ENCODE measurements at places on chromosomes 1 and 21.

DNA sequence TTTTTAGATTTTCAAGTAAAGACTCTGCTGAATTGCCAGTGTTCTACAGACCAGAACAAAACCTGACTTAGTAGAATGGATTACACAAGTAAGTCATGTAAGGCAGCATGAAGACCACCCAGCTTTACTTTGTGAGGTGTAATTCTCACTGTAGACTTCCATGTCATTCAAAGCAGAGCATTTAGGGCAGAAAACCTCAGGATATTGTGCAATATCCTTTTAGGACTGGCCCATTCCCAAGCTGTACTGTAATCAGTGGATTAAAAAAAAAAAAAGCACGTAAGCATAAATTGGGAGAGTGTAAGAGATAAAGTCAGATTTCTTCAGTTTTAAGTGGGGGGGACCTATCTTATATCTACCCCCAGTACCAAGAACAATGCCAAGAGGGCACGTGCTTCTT lies 380.5 kb upstream of the PRMT6 start:
- no peak for ATAC-seq

- no peak for ATAC-seq
These were observed 25.5 kb upstream of the PTPRF start for GRCh38 chr1:43505077-43505780.

GRCh38 chr21:43893536-43894205 lies 28.6 kb downstream of the AGPAT3 start:
- peak; percentile 20 for ATAC-seq

GRCh38 chr1:67491280-67491679 lies 61.1 kb upstream of the SERBP1 start:
- no peak for ATAC-seq

- ATAC-seq, result no peak
These were observed 438.8 kb upstream of the B3GALT2 start for GRCh38 chr1:193625255-193625654.

GRCh38 chr1:204408074-204408507 lies 3.5 kb downstream of the PPP1R15B start:
- no peak for ATAC-seq

DNA sequence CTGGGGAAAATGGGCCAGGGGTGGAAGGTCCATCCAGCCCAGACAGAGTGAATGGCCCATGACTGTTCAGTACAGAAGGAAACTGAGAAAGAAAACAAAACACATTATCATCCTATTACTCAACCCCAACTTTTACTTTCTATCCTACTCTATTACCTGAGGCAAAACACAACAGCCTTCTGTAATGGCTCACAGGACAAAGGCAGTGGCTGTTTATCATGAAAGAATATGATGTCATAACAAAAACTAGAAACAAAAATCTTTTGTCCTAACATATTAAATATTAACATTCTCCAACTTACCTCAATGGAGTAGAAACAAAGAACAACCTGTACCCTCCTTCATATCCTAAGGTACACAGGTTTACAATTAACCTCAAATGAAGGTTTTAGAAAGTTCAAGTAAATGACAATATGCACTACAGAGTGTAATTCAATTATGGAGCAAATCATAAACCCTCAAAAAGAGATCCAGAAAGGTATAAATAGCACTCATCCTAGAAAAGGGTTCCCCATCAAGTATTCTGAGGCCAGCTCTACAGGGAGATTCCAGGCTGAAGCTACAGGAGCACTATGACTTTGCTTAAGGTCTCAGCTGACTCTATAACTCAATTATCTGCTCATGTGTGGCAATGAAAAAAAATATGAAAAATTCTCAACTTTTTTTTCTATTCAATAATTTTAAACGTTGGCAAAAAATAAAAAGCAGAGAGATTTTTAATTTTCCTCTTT lies 15.1 kb downstream of the ELK4 start:
- ATAC-seq, result peak; percentile 50

DNA sequence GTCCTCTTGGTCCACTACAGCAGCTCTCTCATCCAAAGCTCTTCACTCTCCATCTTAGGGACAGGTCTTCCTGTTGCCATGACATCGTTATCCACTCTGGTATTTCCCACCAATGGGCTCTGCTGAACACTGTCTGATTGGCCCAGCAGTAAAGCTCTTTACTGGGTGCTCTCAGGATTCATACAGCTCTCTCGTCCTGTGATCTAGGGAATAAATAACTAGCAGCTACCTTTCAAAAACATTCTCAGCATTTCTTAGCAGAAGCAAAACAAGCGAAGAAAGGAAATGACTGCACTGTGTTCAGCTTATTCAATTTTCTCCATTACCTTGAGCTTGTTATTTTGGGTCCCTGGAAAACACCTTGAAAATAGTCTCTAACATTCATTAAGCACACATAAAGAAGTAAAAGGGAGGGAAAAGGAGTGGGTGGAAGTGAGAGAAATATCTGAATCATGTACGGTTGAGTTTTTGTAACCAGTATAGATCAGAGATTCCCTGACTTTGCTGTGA lies 163.4 kb upstream of the SGIP1 start:
- ATAC-seq, result no peak

DNA sequence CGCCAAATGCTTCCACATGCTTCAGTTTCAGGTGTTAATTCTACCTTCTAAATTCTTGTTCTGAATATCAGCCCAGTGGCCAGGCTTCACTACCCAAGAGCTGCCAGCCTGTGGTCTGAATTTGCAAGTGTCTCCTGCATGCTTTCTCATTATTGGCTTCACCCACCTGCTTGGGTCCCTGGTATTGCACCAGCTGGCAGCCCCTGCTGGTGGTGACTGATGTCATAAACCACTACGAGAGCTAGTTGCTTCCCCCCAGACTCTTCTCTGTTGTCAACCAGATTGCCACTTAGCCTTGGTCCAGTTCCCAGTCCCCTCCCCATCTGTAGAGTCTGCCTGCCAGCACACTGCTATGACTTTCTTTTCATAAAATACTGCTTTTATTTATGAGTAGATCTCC lies 197.7 kb upstream of the DUSP10 start:
- peak; percentile 22 for ATAC-seq

GRCh38 chr21:45026826-45027225 lies 47.6 kb upstream of the ADARB1 start:
- ATAC-seq, result no peak

DNA sequence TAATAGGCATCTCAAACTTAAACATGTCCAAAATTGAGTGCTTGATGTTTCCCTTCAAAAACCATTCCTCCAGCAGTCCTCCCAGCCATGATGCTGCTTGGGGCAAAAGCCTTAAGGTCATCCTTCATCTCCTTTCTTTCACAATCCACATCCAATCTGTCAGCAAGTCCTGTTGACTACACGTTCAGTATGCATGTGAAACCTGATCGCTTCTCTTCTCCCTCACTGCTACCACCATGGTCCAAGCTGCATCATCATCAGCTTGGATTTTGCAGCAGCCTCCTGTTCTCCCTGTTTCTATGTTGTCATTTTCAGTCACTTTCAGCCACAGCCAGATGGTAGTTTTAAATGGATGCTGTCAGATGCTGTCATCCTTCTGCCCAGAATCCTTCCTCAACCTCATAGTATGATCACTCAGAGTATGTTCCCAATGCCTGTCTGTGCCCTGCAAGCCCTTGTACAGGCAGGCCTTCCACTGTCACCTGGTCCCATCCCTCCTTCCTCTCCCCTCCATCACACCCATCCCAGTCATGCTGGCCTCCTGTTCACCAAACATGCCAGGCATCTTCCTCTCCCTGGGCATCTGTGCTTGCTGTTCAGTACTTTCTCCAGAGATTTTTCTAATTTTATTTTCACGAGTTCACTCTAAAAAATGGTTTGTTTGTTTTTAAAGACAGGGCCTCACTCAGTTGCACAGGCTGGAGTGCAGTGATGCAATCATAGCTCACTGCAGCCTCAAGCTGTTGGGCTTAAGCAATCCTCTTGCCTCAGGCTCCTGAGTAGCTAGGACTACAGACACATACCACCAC lies 66.0 kb downstream of the SYDE2 start:
- no peak for ATAC-seq

DNA sequence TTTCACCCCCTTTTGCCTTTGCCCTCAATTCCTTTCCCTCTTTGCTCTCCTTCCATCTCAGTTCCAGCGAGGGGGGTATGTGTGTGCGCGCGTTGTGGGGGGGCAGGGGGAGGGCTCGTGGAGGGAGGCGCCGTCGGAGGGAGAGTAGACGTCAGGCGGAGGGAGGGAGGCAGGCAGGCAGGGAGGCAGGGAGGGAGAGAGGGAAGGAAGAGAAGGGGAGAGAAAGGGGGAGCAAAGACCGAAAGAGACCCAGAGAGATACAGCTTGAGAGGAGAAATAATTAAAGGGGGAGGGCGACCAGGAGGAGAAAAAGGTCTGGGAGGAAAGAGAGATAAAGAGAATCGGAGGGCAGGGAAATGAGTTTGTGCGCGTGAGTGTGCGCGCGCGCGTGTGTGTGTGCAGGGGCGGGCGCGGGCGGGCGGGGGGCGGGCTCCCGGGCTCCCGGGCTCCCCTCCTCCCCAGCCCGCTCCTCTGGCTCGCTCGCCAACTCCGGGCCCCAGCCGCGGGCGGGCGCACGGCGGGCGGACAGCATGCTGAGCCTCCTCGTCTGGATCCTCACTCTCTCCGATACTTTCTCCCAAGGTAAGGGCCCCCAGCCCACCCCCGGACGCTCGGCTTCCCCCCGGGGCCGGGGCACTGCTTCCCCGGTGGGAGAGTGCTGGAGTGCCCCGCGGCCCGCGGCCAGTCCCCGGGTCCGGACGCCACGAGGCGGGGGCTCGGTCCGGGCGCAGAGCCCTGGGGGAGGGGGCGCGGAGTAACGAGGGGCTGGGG lies at the start of gene KIRREL1:
KIRREL1 (plus strand) TSS at position 499 of the 771 bp plus-strand sequence; CDS start at position 531, 32 bp downstream.
- ATAC-seq, result peak; percentile 45

DNA sequence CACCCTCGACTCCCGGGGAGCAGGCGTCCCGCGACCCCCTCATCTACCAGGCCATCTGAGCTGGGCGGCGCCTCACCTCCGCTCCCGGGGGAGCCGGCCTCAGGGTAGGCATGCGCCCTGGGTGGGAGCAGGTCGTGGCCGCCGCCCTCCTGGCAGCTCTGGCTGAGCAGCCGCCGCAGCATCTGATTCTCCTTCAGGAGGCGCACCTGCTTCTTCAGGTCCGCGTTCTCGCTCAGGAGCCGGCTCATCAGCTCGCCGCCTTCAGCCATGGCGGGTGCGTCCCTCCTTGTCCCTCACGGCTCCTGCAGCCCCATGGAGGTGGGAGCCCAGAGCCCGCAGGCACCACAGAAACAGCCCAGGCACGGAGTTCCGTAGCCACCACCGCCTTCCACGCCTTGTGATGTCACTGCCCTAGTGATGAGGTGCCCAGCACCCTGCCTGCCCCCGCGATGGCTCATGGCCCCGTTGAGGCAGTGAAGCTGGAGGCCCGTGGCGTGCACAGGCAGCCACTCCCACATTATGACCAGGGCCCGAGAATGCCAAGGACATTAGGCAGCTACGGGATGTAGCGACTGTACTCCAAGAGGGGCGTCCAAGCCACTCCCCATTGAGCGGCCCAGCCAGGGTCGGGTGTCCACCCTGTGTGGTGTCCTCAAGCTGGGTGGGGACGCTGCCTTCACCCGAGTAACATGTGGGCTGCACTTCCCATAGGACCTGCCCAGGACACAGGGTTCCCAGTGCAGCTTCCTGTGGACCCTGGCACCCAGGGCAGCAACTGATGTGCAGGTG lies 1.5 kb downstream of the SPATC1L start:
- ATAC-seq, result peak; percentile 4

All from esophagus mucosa (tissue), 1 donor.